Activated T-helper 2 cell treated with anti-CD3 and anti-CD28 coated beads, Interferon-gamma antibody, Interleukin-2, Interleukin-4, amounts not matched to agents 10 μg/mL and 5 μg/mL and 100 μg/mL, durations not matched to agents 14 hours and 24 hours and 36 hours (primary cell): ENCODE measurements at places on chromosomes 3 and 15. TPM values are rescaled to one million over a fixed set of nuclear protein-coding genes. Genes with fewer than 3 reads are reported as not detected.

- H3K4me3 ChIP-seq = no peak overlapping the region
- H3K4me1 ChIP-seq = no peaks in the 10 kb centered on the region
- H3K36me3 ChIP-seq = no peaks in the 10 kb centered on the region
- H3K27ac ChIP-seq = no peak overlapping the region
These were observed 41.5 kb downstream of the ABHD17C start for GRCh38 chr15:80736560-80736959.

GRCh38 chr15:56168394-56168793 lies 75.3 kb downstream of the RFX7 start:
- H3K4me3 ChIP-seq = no peak overlapping the region
- H3K27ac ChIP-seq = no peak overlapping the region
- no peak for DNase-seq
- H3K27me3 ChIP-seq = no peaks in the 10 kb centered on the region

The HMG20A gene
- total RNA-seq = 43.8 and 49.8 TPM in 2 replicates

- H3K4me3 ChIP-seq = no peak overlapping the region
- H3K27ac ChIP-seq = no peak overlapping the region
- peaks cover 11% of the 10 kb centered on the region for H3K4me1 ChIP-seq
These were observed 4.8 kb downstream of the LPCAT4 start for GRCh38 chr15:34362047-34362773.

- H3K4me1 ChIP-seq = no peaks in the 10 kb centered on the region
- peaks cover 3% of the 10 kb centered on the region for H3K36me3 ChIP-seq
- DNase-seq = peak; percentile 3
- no peak overlapping the region for H3K27ac ChIP-seq
- no peaks in the 10 kb centered on the region for H3K27me3 ChIP-seq
These were observed 156.2 kb downstream of the DNAJB8 start for GRCh38 chr3:128310286-128311058.

- peaks cover 5% of the 10 kb centered on the region for H3K4me1 ChIP-seq
- no peak overlapping the region for H3K4me3 ChIP-seq
- H3K36me3 ChIP-seq = peaks cover 4% of the 10 kb centered on the region
- no peak overlapping the region for H3K27ac ChIP-seq
- peaks cover 2% of the 10 kb centered on the region for H3K27me3 ChIP-seq
These were observed 27.7 kb downstream of the CHDH start for GRCh38 chr3:53818221-53819162.

The BFSP2 gene
- total RNA-seq = not detected in 2 replicates

DNA sequence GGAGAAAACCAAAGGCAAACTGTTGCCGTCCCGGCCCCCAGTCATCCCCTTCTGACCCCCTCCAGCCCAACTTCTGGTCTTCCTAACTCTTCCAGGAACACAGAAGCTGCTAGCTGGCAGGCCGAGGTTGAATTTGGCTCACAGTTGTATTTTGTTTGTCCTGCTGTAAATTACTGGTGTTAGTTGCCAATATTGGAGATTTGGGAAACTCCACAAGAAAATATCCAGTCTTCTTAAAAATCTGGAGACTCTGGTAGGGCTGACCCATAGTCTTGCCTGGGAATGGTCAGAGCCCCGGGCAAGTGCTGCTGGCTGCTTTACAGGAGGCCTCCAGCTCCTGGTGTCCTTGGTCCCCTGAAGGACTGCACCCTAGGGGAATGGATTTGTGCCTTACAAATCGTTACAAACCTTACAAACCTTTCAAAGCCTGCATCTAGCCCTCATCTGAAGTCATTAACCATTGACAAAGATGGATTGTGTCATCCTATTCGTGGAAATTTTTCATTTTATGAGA lies 112.0 kb upstream of the MCTP2 start:
- no peaks in the 10 kb centered on the region for H3K4me1 ChIP-seq
- H3K27ac ChIP-seq = no peak overlapping the region
- DNase-seq = no peak

GRCh38 chr3:8800016-8800415 lies 30.6 kb upstream of the OXTR start:
- H3K27ac ChIP-seq = no peak overlapping the region
- DNase-seq = no peak

DNA sequence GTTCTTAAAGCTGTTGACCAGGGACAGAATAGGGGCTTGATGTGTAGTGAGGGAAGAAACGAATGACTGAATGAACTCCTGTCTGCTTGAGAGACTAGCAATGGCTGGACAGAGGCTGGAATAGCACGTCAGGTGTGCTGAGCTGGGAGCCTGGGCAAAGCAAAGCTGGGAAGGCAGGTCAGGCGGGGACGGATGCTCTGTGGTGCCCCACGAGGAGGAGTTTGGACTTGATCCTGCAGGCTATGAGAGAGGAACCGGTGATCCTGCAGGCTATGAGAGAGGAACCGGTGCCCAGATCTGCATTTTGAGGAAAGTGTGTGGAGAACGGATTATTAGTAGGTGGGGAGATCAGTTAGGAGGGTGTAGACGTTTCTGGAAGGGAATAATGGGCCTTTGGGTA lies 31.3 kb upstream of the PSTPIP1 start:
- no peak for DNase-seq
- H3K4me1 ChIP-seq = no peaks in the 10 kb centered on the region
- H3K4me3 ChIP-seq = no peak overlapping the region

GRCh38 chr3:50266017-50266416 lies 2.9 kb upstream of the SEMA3B start:
- no peaks in the 10 kb centered on the region for H3K36me3 ChIP-seq
- peaks cover 18% of the 10 kb centered on the region for H3K27me3 ChIP-seq
- no peaks in the 10 kb centered on the region for H3K4me1 ChIP-seq
- H3K27ac ChIP-seq = no peak overlapping the region

The FSTL1 gene
- 0.14 and 0.16 TPM in 2 replicates for total RNA-seq

- no peak overlapping the region for H3K27ac ChIP-seq
- H3K27me3 ChIP-seq = no peaks in the 10 kb centered on the region
- H3K4me1 ChIP-seq = peaks cover 6% of the 10 kb centered on the region
- DNase-seq = no peak
- H3K36me3 ChIP-seq = no peaks in the 10 kb centered on the region
These were observed 96.4 kb upstream of the NANOGP8 start for GRCh38 chr15:35181538-35181937.

DNA sequence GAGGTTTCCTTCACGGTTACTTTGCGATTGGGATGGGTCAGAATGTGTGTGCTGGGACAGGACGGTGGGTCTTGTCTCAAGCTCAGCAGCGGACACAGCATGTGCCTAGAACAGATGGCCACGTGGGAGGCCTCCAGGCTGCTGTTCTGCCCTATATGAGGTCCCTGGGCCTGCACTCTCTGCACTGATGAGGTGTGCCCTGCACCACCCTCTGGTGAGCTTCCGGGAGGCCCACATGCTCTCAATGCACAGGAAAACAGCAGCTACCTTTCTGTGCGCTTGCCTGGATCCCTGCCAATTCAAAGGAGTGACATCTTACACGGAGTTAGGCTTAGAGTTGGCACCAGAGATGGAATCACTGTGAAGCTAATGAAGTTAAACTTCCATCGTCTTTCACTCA lies 59.8 kb downstream of the BOC start:
- no peak for DNase-seq
- H3K36me3 ChIP-seq = no peaks in the 10 kb centered on the region
- no peaks in the 10 kb centered on the region for H3K27me3 ChIP-seq
- H3K27ac ChIP-seq = no peak overlapping the region

- H3K36me3 ChIP-seq = peaks cover 10% of the 10 kb centered on the region
- H3K27me3 ChIP-seq = no peaks in the 10 kb centered on the region
- no peak overlapping the region for H3K4me3 ChIP-seq
- no peak overlapping the region for H3K27ac ChIP-seq
- DNase-seq = no peak
These were observed 7.6 kb upstream of the SEMA7A start for GRCh38 chr15:74441248-74441941.

The BUB1B gene
- 70.7 and 73.1 TPM in 2 replicates for total RNA-seq

The GUCA1C gene
- total RNA-seq = not detected in 2 replicates

DNA sequence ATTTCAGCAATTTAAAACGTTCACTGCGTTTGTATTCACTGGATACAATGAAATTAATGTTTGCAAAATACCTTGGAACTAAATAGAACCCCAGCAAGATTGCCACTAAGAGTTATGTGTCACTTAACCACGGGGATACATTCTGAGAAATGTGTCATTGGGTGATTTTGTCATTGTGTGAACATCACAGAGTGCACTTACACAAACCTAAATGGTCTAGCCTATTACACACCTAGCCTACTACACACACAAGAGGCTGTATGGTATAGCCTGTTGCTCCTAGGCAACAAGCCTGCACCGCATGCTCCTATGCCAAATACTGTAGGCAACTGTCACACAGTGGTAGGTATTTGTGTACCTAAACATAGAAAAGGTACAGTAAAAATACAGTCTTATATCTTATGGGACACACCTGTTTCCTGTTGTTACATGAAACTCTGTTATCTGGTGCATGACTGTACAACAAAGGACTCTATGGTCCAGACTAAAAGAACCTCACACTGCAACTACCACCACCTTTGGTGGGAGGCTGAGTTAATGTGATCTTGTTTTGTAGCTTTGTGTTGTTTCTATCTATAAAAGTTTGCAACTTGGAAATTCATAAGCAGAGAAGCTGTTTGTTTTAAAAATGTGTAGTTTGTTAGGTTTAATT lies 92.2 kb upstream of the NTRK3 start:
- no peaks in the 10 kb centered on the region for H3K36me3 ChIP-seq
- no peaks in the 10 kb centered on the region for H3K4me1 ChIP-seq
- no peak for DNase-seq
- peaks cover 3% of the 10 kb centered on the region for H3K27me3 ChIP-seq
- no peak overlapping the region for H3K27ac ChIP-seq
- H3K4me3 ChIP-seq = no peak overlapping the region

GRCh38 chr3:136249091-136249490 lies 1.0 kb upstream of the PCCB start:
- no peaks in the 10 kb centered on the region for H3K36me3 ChIP-seq
- no peak overlapping the region for H3K27ac ChIP-seq
- DNase-seq = no peak
- H3K4me1 ChIP-seq = peaks cover 17% of the 10 kb centered on the region

- peak overlapping the region; percentile 8 for H3K27ac ChIP-seq
- DNase-seq = peak; percentile 50
- H3K27me3 ChIP-seq = no peaks in the 10 kb centered on the region
These were observed 30.0 kb downstream of the NBEAL2 start for GRCh38 chr3:47009225-47010110.

GRCh38 chr3:132695422-132695821 lies 26.8 kb downstream of the NPHP3 start:
- H3K4me3 ChIP-seq = no peak overlapping the region
- DNase-seq = no peak
- no peaks in the 10 kb centered on the region for H3K27me3 ChIP-seq
- H3K4me1 ChIP-seq = peaks cover 1% of the 10 kb centered on the region
- peaks cover 50% of the 10 kb centered on the region for H3K36me3 ChIP-seq
- no peak overlapping the region for H3K27ac ChIP-seq

GRCh38 chr3:48276911-48277641 lies 36.2 kb downstream of the ZNF589 start:
- no peak overlapping the region for H3K27ac ChIP-seq
- H3K36me3 ChIP-seq = peaks cover 5% of the 10 kb centered on the region
- H3K4me1 ChIP-seq = peaks cover 5% of the 10 kb centered on the region
- H3K27me3 ChIP-seq = no peaks in the 10 kb centered on the region

The KIF7 gene
- total RNA-seq = 3.5 and 4.2 TPM in 2 replicates

- H3K4me3 ChIP-seq = no peak overlapping the region
- no peak for DNase-seq
- H3K27me3 ChIP-seq = peaks cover 2% of the 10 kb centered on the region
These were observed 220.3 kb downstream of the CACNA2D3 start for GRCh38 chr3:54342676-54343075.

DNA sequence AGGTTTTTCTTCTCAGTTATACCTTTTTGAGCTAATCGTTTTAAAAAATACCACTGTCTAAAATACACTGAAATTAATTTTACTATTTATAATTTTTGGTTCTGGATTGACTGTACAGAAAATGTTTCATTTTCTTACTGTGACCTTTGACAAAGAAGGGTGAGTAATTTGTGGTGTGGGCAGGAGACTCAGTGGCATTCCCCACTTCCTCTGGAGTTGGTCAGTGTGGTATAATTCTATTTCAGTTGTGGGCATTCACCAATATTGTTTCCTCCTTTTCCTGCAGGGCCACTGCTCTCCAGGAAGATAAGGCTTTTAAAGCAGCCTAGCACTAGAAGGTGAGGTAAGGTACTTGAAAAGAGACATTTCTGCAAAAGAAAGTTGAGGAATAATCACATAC lies 6.5 kb downstream of the DAG1 start:
- H3K36me3 ChIP-seq = peaks cover 44% of the 10 kb centered on the region
- H3K27me3 ChIP-seq = no peaks in the 10 kb centered on the region

DNA sequence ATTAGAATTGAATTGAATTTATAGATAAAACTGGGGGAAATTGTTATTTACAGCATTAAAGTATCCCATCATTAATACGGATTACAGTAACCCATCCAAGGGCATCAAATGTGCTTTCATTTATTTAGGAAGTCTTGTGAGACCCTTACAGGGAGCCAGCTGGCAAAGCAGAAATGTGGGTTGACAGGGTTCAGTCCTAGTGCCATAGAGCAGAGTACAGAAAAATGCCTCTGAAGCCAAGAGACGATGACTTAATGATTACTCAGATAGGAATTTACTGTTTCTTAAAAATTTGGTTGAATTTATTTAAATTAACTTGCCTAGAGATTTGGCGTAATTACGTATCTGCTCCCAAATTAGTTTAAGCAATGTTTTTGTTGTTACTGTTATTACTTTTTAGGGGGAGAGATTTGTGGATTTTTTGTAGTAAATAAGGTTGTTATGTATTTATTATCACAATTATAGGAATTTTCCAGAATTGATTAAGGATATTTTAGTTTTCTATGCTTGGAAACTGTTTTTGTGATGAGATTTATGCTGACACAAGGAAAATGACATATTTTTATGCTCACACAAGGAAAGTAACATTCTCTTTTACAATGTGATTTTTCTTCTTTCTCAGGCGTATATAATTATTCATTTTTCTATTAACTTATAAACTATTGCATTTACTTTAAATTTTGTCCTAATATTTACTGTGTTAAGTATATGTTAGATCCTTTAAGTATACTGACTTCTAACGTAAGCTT lies 152.0 kb downstream of the EPHA6 start:
- H3K27me3 ChIP-seq = no peaks in the 10 kb centered on the region
- no peaks in the 10 kb centered on the region for H3K4me1 ChIP-seq
- no peak for DNase-seq
- H3K4me3 ChIP-seq = no peak overlapping the region
- H3K36me3 ChIP-seq = no peaks in the 10 kb centered on the region

- no peak overlapping the region for H3K27ac ChIP-seq
- H3K27me3 ChIP-seq = peaks cover 15% of the 10 kb centered on the region
- DNase-seq = no peak
- peaks cover 8% of the 10 kb centered on the region for H3K4me1 ChIP-seq
- H3K4me3 ChIP-seq = no peak overlapping the region
These were observed 27.3 kb upstream of the PLA2G4D start for GRCh38 chr15:42121682-42122081.

- peak within 1 kb of the TSS; percentile 18 for H3K4me3 ChIP-seq
- H3K4me1 ChIP-seq = peaks cover 25% of the 10 kb centered on the region
- H3K27ac ChIP-seq = peak within 1 kb of the TSS; percentile 67
- H3K27me3 ChIP-seq = no peaks in the 10 kb centered on the region
These were observed at the start of gene IL17RE for GRCh38 chr3:9902372-9903237. TSS of gene IL17RE (plus strand) at chr3:9902848. CDS start at chr3:9902933, 85 bp downstream.

The POTEB3 gene
- total RNA-seq = not detected in 2 replicates

GRCh38 chr3:45109771-45110508 lies 36.2 kb downstream of the CDCP1 start:
- H3K27ac ChIP-seq = peak overlapping the region; percentile 92
- H3K36me3 ChIP-seq = peaks cover 60% of the 10 kb centered on the region
- peaks cover 81% of the 10 kb centered on the region for H3K4me1 ChIP-seq
- H3K27me3 ChIP-seq = no peaks in the 10 kb centered on the region
